Stimulated activated CD4-positive, alpha-beta T cell treated with anti-CD3 and anti-CD28 coated beads, Interleukin-1b, Interleukin-23, amount 100 ng/mL, for 24 hours (primary cell): ENCODE measurements at places on chromosomes 4 and X.

DNA sequence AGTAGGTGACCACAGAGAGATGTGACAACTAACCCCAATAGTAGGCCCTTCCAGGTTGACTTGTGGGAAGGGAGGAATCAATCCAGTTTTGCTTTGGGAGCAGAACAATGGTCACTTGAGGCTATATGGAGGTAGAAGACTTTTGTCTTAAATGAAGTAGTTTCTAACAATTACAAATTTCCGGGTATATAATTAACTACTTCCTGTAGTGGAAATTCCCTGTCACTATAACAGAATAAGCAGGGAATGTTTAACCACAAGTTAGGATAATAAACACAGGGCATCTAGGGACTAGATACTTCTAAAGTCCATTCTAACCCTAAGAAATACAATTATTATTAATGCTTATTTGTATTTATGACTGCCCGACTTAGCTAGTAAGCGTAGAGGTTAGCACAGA is 99.0 kb upstream of the TRPC3 start:
- DNase-seq = no peak

GRCh38 chrX:97529536-97530200 is 646.0 kb downstream of the RPA4 start:
- DNase-seq = no peak

- DNase-seq = no peak
Observed at GRCh38 chr4:77209936-77210335, 52.9 kb downstream of the CCNG2 start.

DNA sequence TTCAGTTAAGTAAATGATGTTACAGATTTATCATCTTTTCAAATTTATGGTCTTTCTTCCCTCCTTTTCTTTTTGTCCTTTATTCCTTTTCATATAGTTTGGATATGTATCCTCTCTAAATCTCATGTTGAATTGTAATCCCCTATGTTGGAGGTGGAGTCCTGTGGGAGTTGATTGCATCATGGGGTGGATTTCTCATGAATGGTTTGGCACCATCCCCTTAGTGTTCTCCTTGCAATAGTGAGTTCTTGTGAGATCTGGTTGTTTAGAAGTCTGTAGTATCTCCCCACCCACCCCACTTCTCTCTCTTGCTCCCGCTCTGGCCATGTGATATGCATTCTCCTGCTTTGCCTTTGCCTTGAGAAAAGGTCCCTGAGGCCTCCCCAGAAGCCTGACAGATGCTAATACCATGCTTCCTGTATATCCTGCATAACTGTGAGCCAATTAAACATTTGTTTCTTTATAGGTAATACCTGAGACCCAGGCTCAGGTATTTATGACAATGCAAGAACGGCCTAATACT is 236.7 kb downstream of the PRDM5 start:
- no peak for DNase-seq

DNA sequence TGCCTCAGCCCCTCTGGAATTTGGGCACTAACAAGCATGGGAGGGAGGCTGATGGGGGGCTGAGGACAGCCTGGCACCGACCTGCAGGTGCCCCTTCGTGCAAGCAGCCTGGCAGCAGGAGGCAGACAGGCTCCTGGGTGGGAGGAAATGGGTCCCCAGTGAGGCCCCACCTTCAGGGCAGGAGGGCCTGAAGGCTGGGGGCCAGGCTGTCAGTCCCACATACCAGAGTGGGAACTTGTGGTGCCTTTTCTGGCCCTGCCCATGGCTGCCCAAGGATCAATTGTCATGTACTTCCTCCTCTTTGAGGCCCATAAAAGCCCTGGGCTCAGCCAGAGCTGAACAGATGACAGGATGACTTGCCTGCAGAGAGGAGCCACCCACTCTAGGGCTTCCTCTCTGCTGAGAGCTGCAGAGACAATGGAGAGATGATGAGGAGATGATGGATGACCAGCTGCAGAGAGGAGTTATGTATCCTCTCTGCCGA is 141.0 kb downstream of the PDHA2 start:
- DNase-seq = no peak

DNA sequence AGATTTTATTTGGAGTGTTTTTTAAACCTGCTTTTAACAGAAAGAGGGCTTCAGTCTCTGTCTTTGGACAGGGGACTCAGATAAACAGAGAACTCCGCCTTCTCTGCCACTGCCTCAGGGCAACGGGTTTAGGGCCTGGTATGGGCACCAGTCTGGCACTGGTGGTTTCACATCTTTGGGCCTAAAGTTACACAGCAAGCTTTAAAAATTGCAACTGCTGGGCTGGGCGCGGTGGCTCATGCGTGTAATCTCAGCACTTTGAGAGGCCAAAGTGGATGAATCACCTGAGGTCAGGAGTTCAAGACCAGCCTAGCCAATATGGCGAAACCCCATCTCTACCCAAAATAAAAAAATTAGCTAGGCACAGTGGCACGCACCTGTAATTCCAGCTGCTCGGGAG is 10.3 kb upstream of the NAT8L start:
- DNase-seq = no peak
